ENCODE measurements at places on chromosomes 7 and 10. TPM values are rescaled to one million over a fixed set of nuclear protein-coding genes. Genes with fewer than 3 reads are reported as not detected.

DNA sequence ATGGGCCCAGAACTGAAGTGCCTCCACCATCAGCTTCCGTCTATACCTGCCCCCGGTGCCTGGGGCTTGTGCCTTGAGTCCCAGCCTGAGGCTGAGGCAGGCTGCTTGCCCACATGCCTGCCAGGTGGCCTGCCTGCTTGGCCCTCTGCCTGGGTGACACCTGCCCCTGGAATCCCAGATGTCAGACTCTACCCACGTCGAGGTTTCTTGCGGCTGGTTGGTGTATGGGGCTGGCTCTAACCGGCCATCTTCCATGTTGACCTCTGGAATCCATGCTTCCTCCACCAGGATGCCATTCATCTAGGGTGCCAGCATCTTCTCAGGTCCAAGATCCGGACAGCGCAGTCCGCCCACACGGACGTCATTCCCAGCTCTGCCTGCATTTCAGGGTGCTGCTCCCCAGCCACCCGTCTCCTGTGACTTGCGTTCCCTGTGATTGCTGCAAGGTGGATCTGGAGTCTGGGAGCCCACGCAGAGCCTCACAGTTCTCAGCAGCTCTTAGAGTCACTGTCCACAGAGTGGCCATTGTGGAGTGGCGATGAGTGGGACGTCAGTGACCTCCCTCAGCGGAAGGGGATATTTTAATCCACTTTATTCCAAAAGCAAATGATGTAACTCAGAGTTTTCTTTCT is 298.1 kb downstream of the TCERG1L start:
- no peak for DNase-seq

- DNase-seq, result no peak
These were observed 48.6 kb downstream of the ARHGAP21 start for GRCh38 chr10:24674892-24675632.

- no peak for DNase-seq
These were observed 12.8 kb downstream of the ZC3HAV1L start for GRCh38 chr7:139023076-139023475.

GRCh38 chr10:108412323-108412722 is 1247.8 kb upstream of the SORCS1 start:
- no peak for DNase-seq

GRCh38 chr7:76225951-76226350 is 24.3 kb downstream of the SRRM3 start:
- DNase-seq, result no peak

GRCh38 chr10:19169041-19169440 is 120.4 kb downstream of the MALRD1 start:
- no peak for DNase-seq

DNA sequence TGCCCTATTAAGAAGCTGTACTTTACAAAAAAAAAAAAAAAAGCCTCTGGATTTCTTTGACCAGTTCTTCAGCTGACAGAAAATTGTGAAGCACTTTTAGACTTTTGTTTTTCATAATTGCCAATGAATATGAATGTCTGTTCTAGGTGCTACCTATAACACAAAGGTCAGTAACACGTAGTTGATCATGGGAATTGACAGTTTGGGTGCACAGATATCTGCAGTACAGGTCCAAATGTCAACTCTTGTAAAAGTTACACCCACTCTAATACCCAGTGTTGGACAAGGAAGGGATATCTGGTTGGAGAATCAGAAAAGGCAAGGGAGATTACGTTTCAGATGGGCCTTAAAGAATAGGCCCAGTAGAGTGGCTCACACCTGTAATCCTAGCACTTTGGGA is 1.8 kb downstream of the REEP3 start:
- DNase-seq, result no peak

GRCh38 chr10:14686356-14686755 is 88.3 kb downstream of the FAM107B start:
- no peak for DNase-seq

GRCh38 chr10:14358886-14359573 is 28.3 kb upstream of the FRMD4A start:
- DNase-seq, result no peak

- no peak for DNase-seq
These were observed 15.3 kb downstream of the NUDT5 start for GRCh38 chr10:12180221-12180974.

DNA sequence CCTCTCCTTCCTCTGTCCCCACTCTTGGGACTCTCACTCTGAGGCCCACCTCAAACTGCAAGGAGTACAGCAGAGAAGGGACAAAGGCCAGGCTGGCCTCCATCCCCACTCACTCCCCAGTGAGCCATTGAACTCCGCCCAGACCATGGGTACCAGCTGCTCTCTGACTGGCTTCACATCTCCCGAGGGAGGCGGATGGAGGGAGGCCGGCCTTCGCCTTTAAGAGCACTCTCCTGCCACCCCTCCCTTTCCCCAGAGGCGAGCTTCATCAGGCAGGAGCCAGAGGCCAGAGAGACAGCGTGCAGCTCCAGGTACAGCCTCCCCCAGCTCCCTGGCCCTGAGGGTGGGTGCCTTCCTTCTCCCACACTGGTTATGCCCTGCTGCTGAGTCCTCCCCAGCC is 1.8 kb upstream of the LDB3 start:
- no peak for DNase-seq

GRCh38 chr7:106717955-106718871 is 57.3 kb upstream of the CCDC71L start:
- DNase-seq, result peak; percentile 38

GRCh38 chr10:113158183-113158582 is 208.1 kb downstream of the TCF7L2 start:
- no peak for DNase-seq

GRCh38 chr7:1993031-1993695 is 239.6 kb downstream of the MAD1L1 start:
- no peak for DNase-seq

GRCh38 chr7:27148756-27149641 is 1.4 kb upstream of the HOXA6 start:
- DNase-seq, result no peak

GRCh38 chr7:4436936-4437335 is 245.2 kb upstream of the FOXK1 start:
- no peak for DNase-seq

DNA sequence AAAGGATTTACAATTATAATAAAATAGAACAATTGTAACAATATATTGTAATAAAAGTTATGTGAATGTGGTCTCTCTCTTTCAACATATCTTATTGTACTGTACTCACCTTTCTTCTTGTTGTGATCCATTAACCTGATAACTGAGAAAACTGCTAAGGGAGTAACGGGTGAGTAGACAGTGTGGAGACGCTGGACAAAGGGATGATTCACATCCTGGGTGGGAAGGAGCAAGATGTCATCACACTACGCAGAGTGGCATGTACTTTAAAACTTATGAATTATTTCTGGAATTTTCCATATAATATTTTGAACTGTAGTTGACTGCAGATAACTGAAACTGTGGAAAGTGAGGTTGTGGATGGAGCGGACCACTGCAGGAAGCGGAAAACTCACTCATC is 91.2 kb upstream of the PLPP4 start:
- DNase-seq, result no peak

DNA sequence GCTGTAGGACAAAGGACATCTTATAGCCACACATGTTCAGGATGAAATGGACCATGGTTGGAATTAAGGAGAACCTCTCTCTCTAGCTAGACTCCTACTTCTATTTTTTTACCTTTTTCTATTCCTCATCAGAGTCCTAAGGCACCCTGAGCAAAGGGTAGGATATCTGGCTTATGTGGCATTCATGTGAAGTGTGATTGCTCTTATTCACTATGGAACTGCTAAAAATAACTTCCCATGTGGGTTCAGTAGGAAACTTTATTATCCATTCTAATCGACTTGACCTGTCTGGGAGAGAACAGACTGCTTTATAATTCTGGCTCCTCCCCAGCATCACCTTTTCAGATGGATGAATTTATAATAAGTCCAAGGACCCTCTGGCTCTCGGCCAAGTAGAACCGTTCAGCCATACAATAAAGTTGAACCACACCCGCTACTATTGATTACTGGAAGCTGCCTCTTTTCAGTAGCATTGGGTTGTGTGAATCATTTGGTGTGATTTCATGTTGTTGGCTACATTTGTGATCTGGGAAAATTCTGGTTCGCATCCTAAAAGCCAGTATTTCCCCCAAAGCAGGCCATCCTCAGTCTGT is 117.5 kb downstream of the NRF1 start:
- DNase-seq, result no peak

DNA sequence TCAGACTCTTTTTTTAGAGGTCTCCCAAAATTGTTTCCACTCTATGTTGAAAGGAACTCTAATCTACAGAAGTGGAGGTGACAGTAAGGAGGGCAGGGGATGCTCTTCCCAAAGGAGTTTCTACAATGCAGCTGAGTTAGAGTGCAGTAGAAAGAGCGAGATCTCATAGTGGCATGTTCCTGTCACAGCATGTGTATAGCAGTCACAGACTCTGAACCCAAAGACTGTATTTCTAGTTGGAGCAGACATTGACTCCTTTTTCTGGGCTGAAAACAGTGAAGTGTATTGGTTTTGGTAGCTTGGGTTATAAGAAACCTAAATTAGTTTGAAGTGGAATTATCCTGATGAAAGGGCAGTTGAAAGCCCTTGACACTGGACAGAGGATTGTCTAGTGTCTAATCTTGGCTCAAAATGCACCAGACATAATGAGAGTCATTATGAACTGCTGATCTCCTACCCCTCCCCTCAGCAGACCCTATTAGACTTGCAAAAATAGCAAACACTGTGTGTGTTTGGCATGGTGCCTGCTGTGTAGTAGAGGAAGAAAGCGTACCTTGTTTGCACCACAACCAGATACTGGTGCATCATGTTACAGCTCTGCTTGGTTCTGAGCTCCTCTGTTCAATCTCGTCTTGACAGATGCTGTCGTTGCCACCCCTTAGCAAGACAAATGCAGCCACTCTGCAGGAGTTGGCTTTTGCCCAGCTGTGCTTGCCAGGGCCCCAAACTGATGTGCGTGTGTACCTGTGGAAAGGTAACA is 336.0 kb downstream of the AUTS2 start:
- no peak for DNase-seq

DNA sequence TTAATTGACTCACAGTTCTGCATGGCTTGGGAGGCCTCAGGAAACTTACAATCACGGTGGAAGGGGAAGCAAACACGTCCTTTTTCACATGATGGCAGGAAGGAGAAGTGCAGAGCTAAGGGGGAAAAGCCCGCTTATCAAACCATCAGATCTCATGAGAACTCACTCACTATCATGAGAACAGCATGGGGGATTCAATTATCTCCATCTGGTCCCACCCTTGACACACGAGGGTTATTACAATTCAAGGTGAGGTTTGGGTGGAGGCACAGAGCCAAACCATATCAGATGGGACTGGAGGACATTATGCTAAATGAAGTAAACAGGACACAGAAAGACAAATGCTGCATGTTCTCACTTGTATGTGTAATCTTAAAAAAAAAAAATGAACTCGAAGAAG is 141.4 kb upstream of the HABP2 start:
- no peak for DNase-seq

DNA sequence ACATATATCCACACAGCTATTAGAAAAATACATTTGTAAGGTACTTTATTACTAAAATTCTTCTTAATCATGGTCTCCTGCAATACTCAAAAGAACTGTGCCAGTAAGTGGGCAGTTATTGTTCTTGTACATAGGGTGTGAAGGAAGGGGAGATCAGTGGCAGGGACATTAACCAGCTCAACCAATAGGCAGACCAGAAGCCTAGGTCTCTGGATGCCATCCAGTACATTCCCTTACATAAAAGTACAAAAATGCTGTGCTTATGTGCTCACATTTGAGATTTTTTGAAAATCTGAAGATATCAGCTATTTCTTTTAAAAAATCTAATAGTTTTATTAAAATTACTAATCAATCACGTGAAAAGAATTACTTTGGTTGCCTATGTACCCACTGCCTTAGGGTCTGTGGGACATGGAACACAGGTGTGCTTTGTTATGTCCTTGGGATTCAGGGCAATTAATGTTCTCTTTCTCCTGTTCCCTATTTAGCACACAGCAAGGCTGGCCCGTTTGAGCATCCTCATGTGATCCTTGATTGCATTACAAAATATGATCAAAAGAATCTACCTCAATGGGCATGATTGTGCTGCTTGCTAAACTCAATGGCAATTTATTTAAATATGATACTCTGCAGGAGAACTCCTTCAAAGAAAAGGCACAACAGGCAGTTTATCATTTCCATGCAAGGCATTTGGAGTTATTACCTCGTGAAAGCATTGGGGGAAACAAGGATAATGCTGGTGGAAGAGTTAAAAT is 22.7 kb downstream of the TWIST1 start:
- no peak for DNase-seq

DNA sequence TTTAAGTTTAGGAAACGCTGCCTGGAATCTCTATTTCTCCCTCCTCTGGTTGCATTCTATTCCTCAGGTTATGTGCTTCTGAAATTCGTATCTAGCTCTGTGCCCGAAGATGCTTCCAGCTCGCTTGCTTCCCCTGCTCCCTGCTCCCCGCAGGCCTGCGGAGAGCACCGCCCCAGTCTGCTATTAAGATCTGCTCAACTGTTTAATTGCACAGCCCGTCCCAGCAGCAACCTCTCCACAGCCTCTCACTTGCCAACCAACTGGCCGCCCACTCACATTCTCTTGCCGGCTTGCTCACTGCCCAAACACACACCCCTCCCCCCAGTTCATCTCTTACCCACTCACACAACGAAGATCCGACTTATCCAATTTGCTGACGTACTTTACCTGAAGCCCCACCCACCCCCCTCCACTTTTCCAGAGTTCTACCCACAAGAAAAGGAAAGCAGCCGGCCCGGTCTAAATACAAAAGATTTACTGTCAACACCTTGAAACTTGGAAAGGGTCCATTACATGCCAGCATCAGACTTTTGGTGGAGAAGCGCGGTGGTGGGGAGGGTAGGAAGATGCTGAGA is 167.3 kb upstream of the KLF14 start:
- peak; percentile 66 for DNase-seq

DNA sequence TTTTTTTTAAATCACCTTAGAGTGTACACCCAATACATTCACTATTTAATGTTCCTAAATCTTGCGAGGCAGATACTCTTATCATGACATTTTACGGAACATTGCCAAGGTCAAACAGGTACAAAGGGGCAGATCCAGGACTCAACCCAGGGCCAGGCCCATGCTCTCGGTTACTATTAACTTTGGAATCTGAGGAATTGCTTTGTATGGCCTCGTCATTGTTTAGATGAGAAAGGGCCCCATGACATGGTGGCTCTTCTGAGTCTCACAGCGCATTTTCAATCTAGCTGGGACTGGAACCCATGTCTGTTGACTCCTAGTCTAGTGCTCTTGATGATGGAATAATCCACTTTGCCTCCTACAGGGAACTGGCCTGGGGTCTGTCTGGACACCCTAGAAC is 59.1 kb downstream of the GATA3 start:
- no peak for DNase-seq

GRCh38 chr10:64508029-64508661 is 986.9 kb downstream of the REEP3 start:
- DNase-seq, result no peak

GRCh38 chr7:133775201-133775600 is 351.9 kb upstream of the LRGUK start:
- DNase-seq, result no peak

The EBLN1 gene
- total RNA-seq, result not detected

The ELAPOR2 gene
- total RNA-seq, result 16.9 TPM

The ETV1 gene
- total RNA-seq, result 5.9 TPM

The CPA1 gene
- 1.8 TPM for total RNA-seq

The CUZD1 gene
- not detected for total RNA-seq

The AP3M1 gene
- 22.7 TPM for total RNA-seq

The CCNY gene
- 40.1 TPM for total RNA-seq

The HOXA11 gene
- 3.7 TPM for total RNA-seq

The DGKI gene
- 22.3 TPM for total RNA-seq

The ACSM6 gene
- not detected for total RNA-seq

The PPA1 gene
- total RNA-seq, result 76.1 TPM

The ALOX5 gene
- 69.7 TPM for total RNA-seq

The ARHGAP22 gene
- total RNA-seq, result 24.8 TPM

The ABCB1 gene
- total RNA-seq, result 1.4 TPM

The AKR1C8 gene
- not detected for total RNA-seq

The EMX2 gene
- not detected for total RNA-seq
